Gastrocnemius medialis (tissue), 4 donors: ENCODE measurements at places on chromosomes 11 and 22.

- H3K4me1 ChIP-seq, result no peaks in the 10 kb centered on the region
- peaks cover 77% of the 10 kb centered on the region for H3K36me3 ChIP-seq
- no peak for DNase-seq
- no peaks in the 10 kb centered on the region for H3K27me3 ChIP-seq
Measured at GRCh38 chr11:65204143-65204542, 22.4 kb downstream of the CAPN1 start.

DNA sequence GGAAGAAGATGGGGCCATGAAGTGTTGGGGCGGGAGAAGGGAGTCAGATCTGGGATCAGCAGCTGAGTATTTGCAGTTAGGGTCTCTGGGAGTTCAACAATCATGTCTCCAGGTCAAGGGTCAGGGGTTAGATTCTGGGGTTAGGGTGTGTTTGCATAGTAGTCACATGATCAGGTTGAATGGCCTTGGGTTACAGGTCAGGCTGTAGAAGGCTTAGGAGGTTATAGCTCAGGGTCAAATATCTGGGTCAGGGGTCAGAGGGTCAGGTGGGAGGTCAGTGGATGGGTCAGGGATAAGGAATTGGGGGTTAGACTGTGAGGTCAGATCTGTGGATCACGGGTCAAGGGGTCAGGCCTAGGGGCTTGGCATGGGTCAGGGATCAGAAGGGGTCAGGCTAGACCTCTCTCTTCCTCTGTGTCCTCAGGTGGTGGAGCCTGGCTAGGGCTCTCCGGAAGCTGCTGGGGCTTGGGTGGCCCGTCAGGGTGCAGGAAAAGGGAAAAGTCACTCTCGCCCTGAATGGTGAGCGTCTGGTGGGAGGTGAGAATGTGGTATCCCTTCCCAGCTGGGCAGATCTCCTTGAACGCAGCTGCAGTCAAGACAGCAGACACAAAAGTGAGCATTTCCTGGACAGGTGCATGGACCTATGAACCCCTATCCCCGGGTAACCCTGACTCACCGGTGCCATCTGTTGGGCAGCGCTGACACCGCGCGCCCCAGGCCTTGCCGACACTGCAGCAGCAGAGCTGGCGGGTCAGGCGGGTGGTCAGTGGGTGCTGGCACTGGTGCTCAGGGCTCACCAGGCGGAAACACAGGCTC lies 6.4 kb downstream of the LTBP3 start:
- H3K4me3 ChIP-seq, result no peak overlapping the region
- peaks cover 19% of the 10 kb centered on the region for H3K4me1 ChIP-seq

DNA sequence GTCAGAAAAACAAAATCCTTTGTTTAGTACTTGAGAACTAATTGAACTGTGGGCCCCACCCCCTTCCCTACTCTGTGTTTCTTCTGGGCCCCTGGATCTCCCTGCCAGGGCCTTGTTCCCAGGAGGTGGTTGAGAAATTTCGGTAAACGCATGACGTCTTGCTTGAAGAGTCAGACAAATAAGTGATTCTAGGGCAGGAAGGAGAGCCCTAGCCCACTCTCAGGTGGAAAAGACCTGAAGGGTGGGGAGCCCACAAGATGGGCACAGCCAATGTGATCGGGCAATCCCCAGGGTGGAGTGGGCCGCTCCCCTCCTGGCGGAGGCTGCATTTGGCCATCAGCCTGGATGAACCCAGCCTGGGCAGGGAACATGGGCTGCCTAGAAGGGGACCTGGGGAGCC lies 16.8 kb upstream of the P2RY2 start:
- H3K4me1 ChIP-seq, result peaks cover 32% of the 10 kb centered on the region
- no peaks in the 10 kb centered on the region for H3K36me3 ChIP-seq
- H3K4me3 ChIP-seq, result no peak overlapping the region

GRCh38 chr11:113261709-113262475 lies 52.5 kb upstream of the TTC12 start:
- H3K27ac ChIP-seq, result no peak overlapping the region
- H3K36me3 ChIP-seq, result no peaks in the 10 kb centered on the region
- no peaks in the 10 kb centered on the region for H3K27me3 ChIP-seq
- DNase-seq, result no peak
